Colonic mucosa (tissue), 4 donors: ENCODE measurements at places on chromosomes 5 and 9.

DNA sequence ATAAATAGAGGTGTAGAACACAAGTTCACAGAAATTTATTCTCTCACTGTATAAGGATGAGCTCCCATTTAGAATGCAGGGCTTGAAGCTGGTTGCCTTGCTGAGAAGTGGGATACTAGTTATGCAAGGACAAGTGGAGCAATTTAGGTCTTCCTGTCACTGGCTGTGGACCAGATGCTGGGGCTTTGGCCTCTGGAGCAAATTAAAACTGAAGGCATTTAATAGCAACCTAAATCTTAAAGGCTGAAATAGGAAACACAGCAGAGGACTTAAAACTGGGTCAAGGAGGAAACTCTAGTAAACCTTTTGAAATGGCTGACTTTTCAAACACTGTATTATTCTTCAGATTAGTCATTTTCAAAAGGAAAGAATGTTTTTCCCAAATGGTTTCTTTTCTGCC is 319.4 kb downstream of the RAB3C start:
- H3K27ac ChIP-seq = no peak overlapping the region
- no peaks in the 10 kb centered on the region for H3K36me3 ChIP-seq
- no peaks in the 10 kb centered on the region for H3K4me1 ChIP-seq
- H3K4me3 ChIP-seq = no peak overlapping the region
- DNase-seq = no peak

DNA sequence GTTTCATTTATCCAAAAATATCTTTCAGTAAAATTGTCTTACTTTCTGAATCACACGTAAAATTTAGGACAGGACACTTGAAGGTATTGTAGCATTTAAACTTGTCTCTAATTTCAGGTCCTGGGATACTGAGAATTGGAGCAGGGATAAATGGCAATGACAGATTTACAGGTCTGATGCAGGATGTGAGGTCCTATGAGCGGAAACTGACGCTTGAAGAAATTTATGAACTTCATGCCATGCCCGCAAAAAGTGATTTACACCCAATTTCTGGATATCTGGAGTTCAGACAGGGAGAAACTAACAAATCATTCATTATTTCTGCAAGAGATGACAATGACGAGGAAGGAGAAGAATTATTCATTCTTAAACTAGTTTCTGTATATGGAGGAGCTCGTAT is 99.2 kb downstream of the ADGRV1 start:
- no peak overlapping the region for H3K27ac ChIP-seq
- H3K4me1 ChIP-seq = no peaks in the 10 kb centered on the region
- H3K27me3 ChIP-seq = no peaks in the 10 kb centered on the region
- DNase-seq = no peak
- no peaks in the 10 kb centered on the region for H3K36me3 ChIP-seq

- H3K27ac ChIP-seq = no peak overlapping the region
- H3K27me3 ChIP-seq = no peaks in the 10 kb centered on the region
- H3K36me3 ChIP-seq = no peaks in the 10 kb centered on the region
- no peak for DNase-seq
- no peak overlapping the region for H3K4me3 ChIP-seq
Measured at GRCh38 chr9:132175431-132175830, 13.6 kb downstream of the NTNG2 start.

GRCh38 chr9:37972351-37972848 is 68.5 kb upstream of the SLC25A51 start:
- no peak overlapping the region for H3K4me3 ChIP-seq
- DNase-seq = no peak
- H3K4me1 ChIP-seq = peaks cover 13% of the 10 kb centered on the region
- H3K27ac ChIP-seq = no peak overlapping the region
- H3K27me3 ChIP-seq = no peaks in the 10 kb centered on the region

- no peak overlapping the region for H3K27ac ChIP-seq
- no peak overlapping the region for H3K4me3 ChIP-seq
Measured at GRCh38 chr5:44983006-44983405, 174.3 kb downstream of the MRPS30 start.

- no peaks in the 10 kb centered on the region for H3K4me1 ChIP-seq
- no peaks in the 10 kb centered on the region for H3K36me3 ChIP-seq
- no peak overlapping the region for H3K4me3 ChIP-seq
- H3K27ac ChIP-seq = no peak overlapping the region
- DNase-seq = no peak
Measured at GRCh38 chr5:124034083-124034700, 522.2 kb downstream of the CSNK1G3 start.

- no peak overlapping the region for H3K4me3 ChIP-seq
- no peak for DNase-seq
Measured at GRCh38 chr5:173239233-173239593, 4.2 kb upstream of the NKX2-5 start.

DNA sequence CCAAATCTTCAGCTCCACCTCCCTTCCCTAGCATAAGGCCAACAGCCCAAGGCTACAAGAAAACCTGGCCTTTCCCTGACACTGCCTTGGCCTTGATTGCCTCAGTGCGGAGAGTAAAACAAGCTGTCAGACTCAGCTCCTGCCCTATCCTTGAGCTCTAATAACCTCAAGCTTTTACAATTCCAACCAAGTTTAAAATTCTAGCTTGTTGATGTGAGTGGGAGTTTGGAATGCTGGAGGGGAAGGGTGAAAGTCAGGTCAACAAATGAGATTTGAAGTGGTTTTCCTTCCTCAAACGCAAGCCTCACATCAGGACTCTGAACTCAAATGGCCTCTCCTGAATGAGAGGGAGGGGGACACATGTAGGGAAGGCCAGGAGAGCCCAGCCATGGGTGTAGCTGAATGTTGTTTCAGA is 197.0 kb upstream of the VLDLR start:
- no peaks in the 10 kb centered on the region for H3K36me3 ChIP-seq
- no peak overlapping the region for H3K27ac ChIP-seq
- H3K4me1 ChIP-seq = no peaks in the 10 kb centered on the region
- no peak overlapping the region for H3K4me3 ChIP-seq

DNA sequence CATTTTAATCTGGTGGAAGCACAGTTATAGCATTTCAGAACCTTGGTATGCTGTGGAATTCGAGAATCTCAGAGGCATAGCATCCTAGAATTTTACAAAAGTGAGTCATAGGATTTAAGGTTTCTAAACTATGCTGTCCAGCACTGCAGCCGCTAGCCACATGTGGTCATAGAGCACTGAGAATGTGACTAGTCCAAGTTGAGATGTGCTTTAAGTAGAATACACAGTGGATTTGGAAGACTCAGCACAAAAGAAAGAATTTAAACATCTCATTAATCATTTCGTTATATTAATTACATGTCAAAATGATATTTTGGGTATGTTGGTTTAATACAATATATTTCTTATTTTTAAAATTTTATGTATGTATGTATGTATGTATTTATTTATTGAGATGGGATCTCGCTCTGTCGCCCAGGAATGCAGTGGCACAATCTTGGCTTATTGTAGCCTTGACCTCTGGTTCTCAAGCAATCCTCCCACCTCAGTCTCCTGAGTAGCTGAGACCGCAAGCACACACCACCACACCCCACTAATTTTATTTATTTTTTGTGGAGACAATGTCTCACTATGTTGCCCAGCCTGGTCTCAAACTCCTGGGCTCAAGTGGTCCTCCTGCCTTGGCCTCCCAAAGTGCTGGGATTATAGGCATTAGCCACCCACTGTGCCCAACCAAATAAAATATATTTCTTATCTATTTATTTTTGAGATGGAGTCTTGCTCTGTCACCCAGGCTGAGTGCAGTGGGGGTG is 20.4 kb upstream of the RPS14 start:
- H3K4me1 ChIP-seq = no peaks in the 10 kb centered on the region
- H3K36me3 ChIP-seq = no peaks in the 10 kb centered on the region
- no peaks in the 10 kb centered on the region for H3K27me3 ChIP-seq
- H3K4me3 ChIP-seq = no peak overlapping the region
- H3K27ac ChIP-seq = no peak overlapping the region

DNA sequence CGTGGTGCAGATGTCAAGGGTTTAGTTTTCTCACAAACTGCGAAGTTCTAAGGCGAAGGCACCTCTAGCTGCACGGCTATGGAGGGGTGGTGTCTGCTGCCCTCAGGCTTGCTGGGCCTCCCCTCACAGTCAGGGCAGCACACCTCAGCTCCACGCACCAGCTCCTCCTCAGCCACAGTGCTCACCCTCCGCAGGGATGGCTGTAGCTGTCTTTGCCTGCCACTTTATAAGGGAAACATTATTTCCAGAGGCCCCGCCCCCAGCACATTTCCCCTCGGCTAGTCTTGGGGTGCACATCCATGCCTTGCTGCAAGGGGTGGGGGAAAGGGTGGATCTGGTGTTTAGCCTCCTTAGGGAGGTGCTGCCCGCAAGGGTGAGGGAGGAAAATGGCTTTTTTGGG is 154.6 kb downstream of the TRIO start:
- H3K27ac ChIP-seq = no peak overlapping the region
- H3K36me3 ChIP-seq = no peaks in the 10 kb centered on the region
- no peak for DNase-seq
- no peaks in the 10 kb centered on the region for H3K27me3 ChIP-seq
- no peaks in the 10 kb centered on the region for H3K4me1 ChIP-seq
- H3K4me3 ChIP-seq = no peak overlapping the region

DNA sequence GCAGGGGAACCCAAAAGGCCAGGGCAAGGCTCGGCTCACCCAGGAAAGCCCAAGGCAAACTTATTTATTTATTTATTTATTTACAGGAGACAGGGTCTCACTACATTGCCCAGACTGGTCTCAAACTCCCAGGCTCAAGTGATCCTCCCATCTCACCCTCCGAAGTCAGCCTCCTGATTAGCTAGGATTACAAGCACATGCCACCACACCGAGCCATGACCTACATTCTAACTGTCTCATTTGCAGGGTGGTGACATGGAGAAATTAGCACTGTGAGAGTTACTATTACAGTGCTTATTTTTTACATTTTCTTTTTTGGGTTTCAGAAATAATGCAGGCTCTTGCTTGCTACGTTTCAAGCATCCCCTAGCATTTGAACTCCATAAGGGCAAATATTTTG is 18.1 kb downstream of the ARHGEF37 start:
- no peak for DNase-seq
- no peak overlapping the region for H3K27ac ChIP-seq
- no peaks in the 10 kb centered on the region for H3K36me3 ChIP-seq
- H3K27me3 ChIP-seq = no peaks in the 10 kb centered on the region

DNA sequence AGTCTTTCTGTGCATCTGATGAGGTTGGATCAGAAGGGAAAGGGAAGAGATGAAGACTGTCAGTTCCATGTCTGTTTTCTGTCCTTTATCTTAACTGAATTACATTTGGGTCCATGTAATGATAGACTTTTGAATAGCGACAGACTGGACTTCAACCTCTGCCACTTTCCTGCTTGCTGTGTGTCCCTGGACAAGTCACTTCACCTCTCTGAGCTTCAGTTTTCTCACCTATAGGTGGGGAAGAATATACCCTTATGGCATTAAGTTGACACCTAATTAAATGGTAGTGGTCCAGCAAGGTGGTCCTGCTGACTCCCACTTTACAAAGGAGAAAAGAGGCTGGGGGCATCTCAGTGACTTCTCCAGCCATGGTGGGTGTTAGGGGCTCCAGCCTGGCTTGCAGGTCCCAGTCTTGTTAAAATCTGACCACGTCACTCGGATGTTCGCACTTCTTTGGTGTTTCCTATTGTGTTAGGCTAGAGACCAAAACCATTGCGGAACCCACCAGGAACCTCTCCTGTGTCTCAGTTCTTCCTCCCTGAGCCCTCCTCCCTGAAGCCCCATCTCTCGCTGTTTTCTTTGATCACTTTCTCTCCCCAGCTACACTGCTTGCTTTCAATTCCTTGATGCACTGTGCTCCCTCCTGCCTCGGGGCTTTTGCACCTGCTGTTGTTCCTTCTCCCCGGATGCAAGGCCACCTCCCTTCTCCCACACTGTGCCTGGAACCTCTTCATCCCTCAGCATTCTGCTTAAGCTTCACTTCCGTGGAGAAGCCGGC is 256.5 kb downstream of the NSG2 start:
- H3K4me3 ChIP-seq = no peak overlapping the region
- H3K36me3 ChIP-seq = no peaks in the 10 kb centered on the region
- DNase-seq = no peak
- H3K27ac ChIP-seq = no peak overlapping the region
